NCI-H1930 (cell line): ENCODE measurements at places on chromosomes 16 and 17.
A peak's percentile ranks its signal among the peaks of the same experiment; 100 is the strongest.

GRCh38 chr16:88503374-88503770 lies 50.3 kb downstream of the ZFPM1 start:
- no peak for DNase-seq

- no peak for DNase-seq
Observed at GRCh38 chr16:2233872-2234812, 2.1 kb upstream of the DNASE1L2 start.

DNA sequence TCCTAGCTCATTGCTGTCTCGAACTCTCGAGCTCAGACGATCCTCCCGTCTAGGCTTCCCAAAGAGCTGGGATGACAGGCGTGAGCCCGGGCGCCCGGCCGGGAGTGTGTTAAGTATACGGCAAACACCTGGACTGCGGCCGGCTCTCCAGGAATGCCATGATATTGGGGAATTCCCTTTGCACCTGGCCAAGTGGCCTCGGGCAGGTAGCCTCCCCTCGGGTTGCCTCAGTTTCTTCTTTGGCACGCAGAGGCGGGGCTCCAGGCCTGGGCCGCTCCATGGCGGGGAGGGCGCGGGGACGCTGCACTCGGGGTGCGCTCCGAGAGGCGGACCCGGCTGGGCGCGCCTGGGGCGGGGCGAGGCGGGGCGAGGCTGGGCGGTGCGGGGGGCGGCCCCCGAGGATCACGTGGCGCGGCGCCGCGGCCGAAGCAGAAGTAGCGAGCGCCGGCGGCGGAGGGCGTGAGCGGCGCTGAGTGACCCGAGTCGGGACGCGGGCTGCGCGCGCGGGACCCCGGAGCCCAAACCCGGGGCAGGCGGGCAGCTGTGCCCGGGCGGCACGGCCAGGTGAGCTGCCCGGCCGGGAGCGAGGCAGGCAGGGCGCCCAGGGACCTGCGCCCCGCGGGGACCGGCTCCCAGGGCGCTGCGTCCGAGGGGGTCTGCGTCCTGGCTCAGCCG lies at the start of gene PLCG2:
Gene PLCG2 (plus strand): TSS at position 431 of the 675 bp plus-strand sequence. CDS start 6,699 bp downstream, outside the sequence.
- DNase-seq, result peak; percentile 54

DNA sequence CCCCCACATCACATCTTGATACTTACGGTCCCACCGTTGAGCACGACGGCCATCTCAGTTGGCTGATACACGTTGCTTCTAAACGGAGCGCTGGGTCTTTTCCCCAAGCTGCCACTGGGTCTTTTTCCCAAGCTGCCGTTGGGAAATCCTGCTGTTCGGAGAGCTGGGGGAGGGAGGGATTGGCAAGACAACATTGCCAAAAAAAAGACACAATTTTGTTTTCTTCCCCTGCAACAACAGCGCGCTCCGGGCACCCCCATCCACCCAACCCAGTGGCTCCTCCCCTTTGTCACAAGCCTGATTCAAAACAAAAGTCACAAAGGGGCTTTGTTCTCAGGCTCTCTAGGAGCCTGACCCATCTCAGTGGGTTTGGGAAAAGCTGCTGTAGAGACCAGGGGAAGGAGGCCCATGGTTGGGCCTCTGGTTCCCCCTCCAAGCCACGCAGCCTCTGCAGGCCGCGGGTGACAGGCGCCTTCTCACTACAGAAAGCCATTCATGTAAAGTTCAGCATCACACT lies 22.8 kb downstream of the GPRC5B start:
- no peak for DNase-seq

DNA sequence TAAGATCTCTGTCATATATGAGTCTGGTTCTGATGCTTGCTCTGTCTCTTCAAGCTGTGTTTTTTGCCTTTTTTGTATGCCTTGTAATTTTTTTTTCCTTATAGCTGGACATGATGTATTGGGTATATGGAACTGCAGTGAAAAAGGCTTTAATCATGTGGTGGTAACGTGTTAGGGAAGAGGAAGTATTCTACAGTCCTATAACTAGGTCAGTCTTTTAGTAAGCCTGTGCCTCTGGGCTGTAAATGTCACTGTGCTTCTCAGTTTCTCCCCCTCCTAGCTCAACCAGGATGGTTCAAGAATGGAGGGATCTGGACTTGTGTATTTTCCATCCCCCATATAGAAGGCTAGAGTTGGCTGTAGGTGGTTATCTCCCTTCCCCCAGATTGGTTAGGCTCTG lies 202.3 kb upstream of the AXIN2 start:
- no peak for DNase-seq

- DNase-seq, result no peak
Observed at GRCh38 chr17:836151-836550, 54.0 kb downstream of the MRM3 start.

- no peak for DNase-seq
Observed at GRCh38 chr17:82023447-82024241, 539 bp downstream of the LRRC45 start.

DNA sequence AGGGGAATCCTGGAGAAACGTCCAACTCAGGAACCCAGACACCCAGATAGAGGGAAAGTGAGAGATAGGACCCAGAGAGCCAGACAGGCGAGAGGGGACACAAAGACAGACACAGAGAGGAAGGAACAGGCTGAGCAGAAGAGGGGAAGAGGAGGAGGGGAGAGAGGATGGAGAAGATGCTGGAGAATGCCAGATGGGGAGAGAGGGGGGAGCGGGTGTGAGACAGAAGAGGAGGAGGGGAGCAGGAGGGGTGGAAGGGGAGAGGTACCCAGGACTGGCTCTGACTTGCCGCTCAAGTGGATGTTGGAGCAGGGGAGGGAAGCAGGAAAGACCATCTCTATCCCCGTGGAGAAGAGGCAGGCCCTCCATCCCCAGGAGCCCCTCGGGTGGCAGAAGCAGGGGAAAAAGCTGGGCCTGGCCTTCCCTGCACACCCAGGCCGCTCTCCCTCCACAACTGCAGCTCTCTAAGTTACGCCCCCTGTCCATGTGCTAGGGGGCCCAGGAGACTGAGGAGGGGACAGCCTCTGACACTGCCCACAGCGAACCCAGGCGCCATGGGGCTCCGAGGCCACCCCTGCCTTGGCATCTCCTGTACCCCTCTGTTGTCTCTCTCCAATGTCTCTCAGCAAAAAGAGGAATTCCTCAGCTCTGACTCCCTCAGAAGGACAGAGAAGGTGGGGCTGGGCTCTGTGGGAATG lies 4.8 kb downstream of the PPP1R9B start:
- no peak for DNase-seq

GRCh38 chr16:13550254-13550653 lies 369.7 kb upstream of the ERCC4 start:
- no peak for DNase-seq

GRCh38 chr16:63592852-63593251 lies 1529.0 kb downstream of the CDH11 start:
- no peak for DNase-seq

GRCh38 chr17:65202844-65203571 lies 65.8 kb downstream of the RGS9 start:
- no peak for DNase-seq
